ENCODE measurements at places on chromosomes 1 and 21.

- no peak for DNase-seq
Measured at GRCh38 chr1:37325509-37326437, 148.6 kb upstream of the ZC3H12A start.

- DNase-seq = no peak
Measured at GRCh38 chr21:42878678-42878992, 704 bp downstream of the WDR4 start.

DNA sequence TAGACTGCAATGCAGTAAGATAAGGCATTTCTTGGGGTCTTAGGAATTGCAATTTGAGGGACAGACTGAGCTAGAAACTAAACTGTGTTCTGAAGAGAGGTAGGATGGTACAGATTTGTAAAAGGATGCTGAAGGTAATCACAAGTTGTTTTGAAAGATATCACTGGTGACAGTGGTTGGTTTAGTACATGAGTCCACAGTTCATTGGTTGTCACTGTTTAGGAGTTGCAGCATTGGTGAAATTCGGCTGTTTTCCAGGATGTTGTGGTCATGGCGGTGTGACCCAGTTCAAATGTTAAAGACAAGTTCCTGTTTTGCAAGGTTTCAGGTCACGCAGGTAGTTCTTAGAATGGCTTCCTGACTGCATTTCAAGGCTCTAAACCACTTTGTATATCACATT lies 292.8 kb upstream of the B3GALT2 start:
- DNase-seq = peak; percentile 6

DNA sequence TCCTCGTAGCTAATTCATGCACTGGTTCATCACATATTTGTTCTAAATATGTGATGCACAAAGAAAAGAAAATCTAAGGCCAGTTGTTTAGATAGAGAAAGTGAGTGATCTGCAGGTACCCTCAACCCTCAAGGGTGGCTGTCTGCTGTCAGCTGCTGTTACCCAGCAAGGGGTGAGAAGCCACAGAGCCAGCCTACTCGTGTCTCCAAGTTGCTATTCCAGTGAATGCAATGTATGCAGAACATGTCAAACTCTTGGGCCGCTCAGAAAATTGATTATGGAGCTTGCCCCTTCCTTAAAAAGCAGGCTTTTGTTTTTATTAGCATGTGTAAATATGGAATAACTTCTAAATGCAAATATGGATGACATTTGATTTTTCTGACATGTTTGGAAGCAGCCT lies 336.3 kb upstream of the ST6GALNAC5 start:
- DNase-seq = no peak

DNA sequence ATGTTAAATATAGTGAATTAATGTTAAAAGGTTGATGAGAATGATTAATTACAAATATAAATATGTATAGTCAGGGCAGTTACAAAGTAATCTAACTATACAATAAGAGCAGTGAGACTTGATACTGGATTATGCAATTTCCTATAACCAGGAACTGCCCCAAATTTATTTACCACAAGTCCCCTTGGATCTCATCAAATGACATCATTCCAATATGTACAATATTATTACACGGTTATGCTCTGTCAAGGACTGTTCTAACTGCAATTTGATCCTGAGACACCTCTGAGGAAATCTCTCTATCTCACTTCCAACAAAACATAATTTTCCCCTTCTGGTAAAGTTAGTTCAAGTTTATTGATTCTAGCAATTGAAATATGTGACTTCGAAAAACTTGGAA lies 917.6 kb downstream of the NCAM2 start:
- no peak for DNase-seq

DNA sequence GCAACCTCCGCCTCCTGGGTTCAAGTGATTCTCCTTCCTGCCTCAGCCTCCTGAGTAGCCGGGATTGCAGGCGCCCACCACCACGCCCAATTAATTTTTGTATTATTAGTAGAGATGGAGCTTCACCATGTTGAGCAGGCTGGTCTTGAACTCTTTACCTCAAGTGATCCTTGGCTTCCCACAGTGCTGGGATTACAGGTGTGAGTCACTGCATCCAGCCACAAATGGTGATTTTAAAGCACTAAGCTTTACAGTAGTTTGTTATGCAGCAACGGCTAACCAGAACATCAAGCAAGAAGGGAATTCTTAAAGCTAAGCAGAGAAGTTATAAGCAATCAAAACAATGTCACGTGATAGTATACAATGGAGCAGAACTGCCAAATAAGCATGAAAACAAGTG lies 65.7 kb downstream of the NVL start:
- DNase-seq = no peak

DNA sequence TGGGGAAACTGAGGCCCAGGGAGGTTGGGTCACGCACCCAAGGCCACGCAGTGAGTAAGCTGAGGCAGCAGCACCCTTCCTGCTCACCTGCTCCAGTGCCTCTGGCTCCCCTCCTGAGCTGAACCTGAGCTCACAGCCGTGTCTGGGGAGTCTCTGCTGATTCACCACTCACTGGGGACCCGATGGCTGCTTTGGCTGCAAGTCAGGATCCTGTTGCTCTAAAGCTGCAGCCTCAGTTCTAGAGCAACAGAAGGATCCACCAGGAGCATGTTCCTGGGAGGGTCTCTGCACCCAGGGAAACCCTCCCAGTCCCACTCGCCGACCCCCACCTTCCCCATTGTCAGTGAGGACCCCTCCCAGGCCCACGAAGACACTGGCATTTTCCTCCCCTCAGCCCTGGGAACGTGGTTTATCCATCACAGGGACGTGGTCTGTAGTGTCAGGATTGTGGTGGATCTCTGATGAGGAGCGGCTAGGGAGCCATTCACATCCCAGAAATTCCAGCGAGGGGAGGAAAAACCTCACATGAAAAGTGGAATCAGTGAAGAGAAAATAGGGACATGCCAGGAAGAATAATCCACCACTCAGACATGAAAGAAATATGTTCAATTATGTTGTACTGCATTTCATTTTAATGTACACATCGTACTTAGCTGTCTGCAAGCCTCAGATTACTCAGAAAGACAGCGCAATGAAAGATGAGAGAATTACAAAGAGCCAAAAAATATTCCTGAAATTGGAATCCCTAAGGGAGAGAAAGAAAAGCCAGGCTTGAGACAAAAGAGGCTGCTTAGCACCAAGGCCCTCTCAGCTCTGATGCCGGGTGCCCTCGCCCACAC lies 447.2 kb downstream of the MATN1 start:
- DNase-seq = no peak

- DNase-seq = peak; percentile 23
Measured at GRCh38 chr21:17613242-17613676, 558 bp upstream of the BTG3 start.

- no peak for DNase-seq
Measured at GRCh38 chr1:203467550-203467921, 8.1 kb upstream of the PRELP start.

- peak; percentile 33 for DNase-seq
Measured at GRCh38 chr1:30757352-30758120, at the start of gene LAPTM5. LAPTM5 (minus strand) TSS chr1:30757774; CDS start chr1:30757745, 29 bp downstream.

Data from activated naive CD4-positive, alpha-beta T cell (primary cell).